ENCODE measurements at places on chromosomes 4 and X.

DNA sequence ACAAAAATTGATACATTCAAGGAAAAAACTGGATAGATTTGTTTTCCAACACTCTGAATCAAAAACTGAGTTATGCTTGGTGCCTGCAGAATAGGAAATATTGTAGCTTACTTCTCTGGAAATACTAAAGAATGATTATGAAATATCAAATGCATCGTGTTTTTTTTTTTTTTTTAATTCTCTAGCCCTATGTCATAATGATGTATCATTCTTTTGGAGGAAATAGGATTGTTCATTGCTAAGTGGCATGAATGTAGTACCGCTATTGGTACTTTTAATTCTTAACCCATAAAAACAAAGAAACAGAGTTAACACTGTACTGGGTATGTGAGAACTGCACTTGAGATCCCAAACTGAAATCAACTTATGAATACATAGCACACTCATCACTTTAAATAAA is 7.6 kb upstream of the FAM200B start:
- DNase-seq = no peak

GRCh38 chr4:131509521-131509920 is 1639.6 kb upstream of the PCDH10 start:
- DNase-seq = no peak

GRCh38 chrX:123277347-123277746 is 93.3 kb downstream of the GRIA3 start:
- DNase-seq = no peak

DNA sequence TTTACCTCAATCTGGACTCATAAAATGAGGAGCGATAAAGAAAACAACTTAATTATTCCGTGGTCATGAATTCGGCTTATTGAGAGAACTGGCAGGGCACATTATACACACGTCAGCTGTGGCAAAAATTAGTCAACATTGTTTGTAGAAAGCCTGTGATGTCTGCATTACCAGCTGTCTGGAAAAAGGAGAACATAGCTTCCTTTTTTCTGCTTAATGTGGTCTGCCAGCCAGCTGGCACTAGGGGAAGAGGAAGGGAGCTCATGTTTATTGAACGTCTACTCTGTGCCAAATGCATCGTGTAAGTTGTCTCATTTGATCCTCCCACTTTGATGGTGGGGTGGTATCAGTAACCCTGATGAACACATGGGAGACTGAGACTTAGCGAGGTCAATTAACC is 367.6 kb downstream of the ARHGAP24 start:
- DNase-seq = no peak

DNA sequence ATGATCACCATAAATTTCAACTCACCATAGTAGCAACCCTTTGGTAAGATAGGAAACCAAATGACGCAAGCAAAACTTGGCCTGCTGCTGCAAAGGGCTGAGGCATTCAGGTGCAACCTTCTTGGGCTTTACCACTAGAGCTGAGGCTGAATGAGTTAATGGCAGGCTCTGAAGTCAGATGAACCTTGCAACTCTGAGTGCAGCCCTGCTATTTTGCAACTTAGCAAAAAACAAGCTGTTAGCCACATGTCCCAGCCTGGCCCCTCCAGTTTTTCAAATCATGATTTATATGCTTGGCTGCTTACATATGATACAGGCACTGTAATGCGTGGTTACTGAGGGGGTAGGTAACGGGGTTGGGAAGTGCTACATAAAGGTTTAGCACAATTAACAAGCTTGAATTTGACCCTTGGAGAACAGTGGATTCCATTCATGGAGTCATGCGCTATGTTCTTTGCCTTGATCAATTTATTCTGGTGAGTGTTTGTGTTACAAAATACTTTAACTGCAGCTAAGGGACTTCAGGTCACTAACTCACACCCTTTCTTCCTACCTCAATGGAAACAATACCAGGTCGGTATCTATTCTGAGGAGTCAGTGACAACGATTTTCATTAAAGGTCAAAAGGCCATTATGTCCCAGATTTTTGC is 80.5 kb upstream of the PPARGC1A start:
- DNase-seq = no peak

DNA sequence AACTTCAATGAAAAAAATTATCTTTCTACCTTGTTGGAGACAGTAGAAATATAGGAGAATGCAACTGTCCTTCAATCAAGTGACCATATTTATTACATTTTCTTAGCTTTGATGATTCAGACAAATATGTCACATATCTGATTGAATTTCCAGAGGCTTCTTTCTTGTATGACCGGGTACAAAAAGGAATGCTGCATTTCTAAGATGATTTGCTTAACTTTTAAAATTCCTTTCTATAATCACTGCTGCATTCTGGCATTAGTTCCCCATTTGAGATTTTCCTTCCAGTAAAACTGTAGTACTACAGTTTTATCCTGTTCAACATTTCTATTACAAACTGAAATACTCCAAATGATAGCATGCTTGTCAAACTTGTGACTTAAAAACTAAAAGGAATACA is 5.2 kb downstream of the MFSD8 start:
- DNase-seq = no peak

DNA sequence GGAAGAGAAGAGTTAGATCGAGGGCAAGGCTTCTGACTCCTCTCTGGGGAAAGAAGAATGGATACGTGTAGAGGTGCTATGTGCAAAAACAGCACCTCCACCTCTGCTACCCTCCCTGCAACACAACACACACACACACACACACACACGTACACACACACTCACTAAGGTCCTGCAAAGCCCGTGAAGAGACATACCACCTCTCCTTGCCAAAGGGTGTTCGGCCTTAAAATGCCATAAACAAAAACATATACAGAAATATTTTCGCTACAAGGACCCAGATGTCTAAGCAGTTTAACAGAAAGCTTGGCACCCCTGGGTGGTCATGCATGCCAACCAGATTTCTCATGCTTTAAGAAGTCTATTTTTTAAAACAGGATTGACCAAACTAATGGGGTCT is 1.5 kb downstream of the TIFA start:
- peak; percentile 27 for DNase-seq

GRCh38 chrX:152405561-152405960 is 45.6 kb downstream of the GABRA3 start:
- no peak for DNase-seq

GRCh38 chrX:56802921-56803849 is 74.1 kb downstream of the NBDY start:
- DNase-seq = no peak

GRCh38 chrX:119635179-119635578 is 29.0 kb upstream of the NKRF start:
- DNase-seq = no peak

DNA sequence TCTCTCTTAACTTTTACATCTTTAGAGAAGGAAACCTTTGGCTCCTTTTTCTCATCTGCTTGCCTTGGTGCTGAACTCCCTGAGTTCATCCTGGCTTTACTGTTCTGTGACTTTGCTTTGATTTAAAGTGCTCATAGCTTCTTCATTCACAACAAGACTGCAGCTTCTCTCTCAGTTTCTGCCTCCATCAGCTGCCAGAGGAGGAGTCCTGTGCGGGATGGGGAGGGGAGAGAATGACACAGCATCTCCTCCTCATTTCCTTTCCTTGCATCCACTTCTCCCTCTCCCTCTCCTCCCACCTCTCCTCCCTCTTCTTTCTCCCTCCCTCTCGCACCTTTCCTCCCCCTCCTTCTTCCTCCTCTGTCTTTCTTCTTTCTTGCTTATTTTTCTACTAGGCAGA is 42.0 kb downstream of the CBLL2 start:
- peak; percentile 57 for DNase-seq

- no peak for DNase-seq
These were observed 127.7 kb downstream of the ASB9 start for GRCh38 chrX:15142084-15142715.

DNA sequence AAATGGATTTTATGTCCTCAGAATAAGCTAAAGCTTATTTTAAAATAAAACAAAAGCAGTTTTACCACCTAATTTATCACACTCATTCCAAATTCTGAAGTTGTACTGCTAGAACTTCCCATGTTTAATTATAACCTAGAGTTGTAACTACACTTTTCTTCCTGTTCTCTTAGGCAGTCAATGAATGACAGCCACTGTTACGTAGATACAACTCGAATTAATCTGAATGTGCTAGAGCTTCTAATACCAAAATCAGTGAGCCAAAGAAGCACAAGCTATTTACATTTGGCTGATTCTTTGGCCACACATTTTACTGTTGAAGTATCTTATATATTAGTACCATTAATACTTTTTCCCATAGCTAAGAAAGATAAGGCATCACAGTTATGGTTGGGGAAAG is 99.0 kb upstream of the FTHL17 start:
- DNase-seq = no peak

DNA sequence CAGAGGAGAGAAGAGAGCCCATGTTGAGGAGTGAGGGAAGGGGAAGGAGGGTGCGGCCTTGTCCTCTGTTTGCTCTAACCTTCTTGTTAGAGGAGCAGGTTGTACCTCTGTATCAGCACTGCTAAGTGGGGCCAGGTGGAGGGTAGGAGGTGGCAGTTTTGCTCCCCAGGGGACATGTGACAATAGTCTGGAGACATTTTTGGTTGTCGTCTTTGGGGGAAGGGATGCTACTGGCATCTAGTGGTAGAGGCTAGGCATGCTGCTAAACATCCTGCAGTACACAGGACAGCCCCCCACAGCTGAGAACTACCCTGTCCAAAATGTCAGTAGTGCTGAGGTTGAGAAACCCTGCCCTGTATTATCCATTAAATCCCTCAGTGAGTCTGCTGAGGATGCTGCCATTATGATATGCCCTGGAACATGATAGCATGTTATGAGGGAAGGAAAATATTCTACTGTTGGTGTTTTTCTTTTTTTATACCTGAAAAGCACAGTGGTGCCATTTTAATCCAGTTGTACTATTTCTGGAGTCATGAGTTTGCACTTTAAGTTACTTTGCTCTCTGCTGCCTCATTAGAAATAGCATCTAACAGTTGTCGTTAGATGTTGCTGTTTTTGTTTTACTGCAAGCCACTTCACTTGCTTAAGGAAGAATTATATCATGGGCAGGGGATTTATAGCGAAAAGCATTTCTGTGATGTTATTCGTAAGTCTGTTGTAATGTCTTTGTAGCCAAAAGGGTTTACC is 90.6 kb downstream of the LRP2BP start:
- peak; percentile 3 for DNase-seq

DNA sequence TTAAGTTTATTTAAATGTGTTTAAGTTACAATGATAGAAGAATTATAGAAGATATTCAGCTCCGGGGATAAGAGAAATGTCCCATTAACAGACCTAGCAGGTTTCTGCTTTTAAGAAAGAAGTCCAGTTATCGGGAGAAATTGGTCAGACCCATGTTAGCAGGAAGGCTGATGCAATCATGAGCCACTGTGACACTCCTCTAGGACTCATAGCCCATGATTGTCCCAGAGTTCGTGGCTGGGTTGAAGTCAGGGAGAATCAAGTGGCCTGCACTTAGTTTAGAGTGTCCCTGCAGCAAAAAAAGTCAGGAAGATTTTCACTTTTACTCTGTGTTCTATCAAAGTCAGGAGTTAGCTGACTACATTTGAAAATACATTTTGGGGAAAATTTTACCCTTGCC is 72.0 kb downstream of the TMEM144 start:
- DNase-seq = peak; percentile 21

DNA sequence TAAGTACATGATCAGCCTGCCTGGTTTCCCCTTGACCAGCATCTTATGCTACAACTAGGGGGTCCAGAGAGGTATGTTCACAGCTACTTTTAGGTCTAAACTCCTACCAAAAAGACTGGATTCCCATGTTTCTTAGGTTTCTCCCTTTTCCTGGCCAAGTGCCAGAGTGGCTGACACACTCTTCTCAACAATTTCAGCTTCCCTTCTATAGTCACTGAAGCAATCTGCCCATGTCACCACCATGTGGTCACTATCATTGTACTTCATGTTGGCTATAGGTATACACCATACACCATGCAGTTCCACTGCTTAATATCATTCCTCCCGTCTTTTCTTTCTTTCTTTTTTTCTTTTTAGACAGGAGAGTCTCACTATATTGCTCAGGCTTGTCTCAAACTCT is 66.9 kb downstream of the KLHL13 start:
- DNase-seq = peak; percentile 26

DNA sequence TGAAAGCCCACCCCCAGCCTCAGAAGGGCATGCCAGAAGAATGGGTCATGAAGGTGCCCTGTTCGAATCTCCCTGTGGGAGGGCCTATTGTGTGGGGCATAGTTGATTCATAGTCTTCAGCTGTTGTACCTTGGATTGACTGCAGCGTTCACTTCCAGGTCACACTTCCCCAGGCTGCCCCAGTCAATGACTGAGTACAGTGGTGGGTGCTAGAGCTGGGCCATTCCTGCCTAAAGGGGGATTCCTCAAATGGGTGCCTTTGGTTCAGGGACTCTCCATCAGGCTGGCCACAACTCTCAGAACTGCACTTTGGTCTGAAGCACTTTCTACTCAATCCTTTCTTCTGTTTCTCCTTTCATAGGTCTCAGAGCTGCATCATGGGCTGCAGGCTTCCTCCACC is 35.0 kb upstream of the RASGEF1B start:
- DNase-seq = no peak

- peak; percentile 85 for DNase-seq
These were observed 270.8 kb downstream of the FSTL5 start for GRCh38 chr4:161892951-161893350.

DNA sequence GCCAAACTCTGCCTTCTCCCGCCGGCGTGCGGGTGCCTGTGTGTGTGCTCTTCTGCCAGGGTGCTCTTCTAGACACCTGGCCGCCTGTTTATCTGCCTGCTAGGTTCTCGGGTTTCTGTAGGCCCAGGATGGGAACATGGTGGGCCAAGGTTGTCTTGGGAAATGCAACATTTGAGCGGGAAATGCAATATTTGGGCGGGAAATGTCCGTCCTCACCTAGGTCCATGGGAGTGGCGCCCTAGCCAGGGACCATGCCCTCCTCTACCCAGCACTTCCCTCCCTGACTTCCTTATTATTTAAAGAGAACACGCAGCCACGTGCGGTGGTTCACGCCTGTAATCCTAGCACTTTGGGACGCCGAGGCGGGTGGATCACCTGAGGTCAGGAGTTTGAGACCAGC is 392.6 kb downstream of the FAT4 start:
- DNase-seq = no peak

DNA sequence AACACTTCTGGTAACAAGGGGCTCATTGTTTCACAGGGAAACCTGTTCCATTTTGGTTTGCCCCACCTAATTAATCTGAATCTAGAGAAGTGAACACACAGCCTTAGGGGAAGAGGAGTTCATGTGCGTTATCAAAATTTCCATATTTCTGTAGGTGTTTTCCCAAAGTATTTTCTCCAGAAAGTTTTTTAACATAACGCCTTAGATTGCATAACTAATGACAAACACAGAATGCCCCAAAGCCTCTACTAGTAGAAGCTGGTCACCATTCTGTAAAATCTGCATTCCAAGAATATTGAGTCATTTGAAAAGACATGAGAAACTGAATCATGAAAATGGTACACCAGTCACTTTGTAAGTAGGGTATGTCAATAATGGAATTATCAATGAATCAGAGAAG is 41.1 kb downstream of the IL13RA2 start:
- DNase-seq = no peak
